ENCODE measurements at places on chromosomes 12 and 14. TPM values are rescaled to one million over a fixed set of nuclear protein-coding genes. Genes with fewer than 3 reads are reported as not detected.

DNA sequence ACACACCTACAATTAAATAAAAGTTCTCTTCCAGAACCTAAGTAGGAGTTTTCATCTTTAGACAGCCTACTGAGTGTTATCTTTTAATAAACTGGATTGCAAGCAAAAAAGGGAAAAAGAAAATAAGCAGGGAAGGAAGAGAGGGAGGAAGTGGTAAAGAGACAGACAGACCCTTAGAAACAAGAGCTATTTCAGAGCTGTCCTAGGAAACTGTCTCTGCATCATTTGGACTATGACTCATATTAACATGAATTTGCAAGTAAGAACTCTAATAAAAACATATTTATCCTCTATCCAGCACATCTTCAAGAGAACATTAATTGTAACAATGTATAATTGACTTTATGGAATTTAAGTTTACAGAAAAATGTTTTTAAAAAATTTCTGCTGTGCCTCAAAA, 438.8 kb upstream of the USP15 start:
- DNase-seq: no peak

GRCh38 chr12:43585676-43586075, 33.7 kb upstream of the ADAMTS20 start:
- no peak for DNase-seq

GRCh38 chr12:5614256-5614655, 182.3 kb downstream of the NTF3 start:
- no peak for DNase-seq

- peak; percentile 73 for DNase-seq
Observed at GRCh38 chr14:102917469-102918211, 4.8 kb upstream of the AMN start.

GRCh38 chr12:4496145-4496838, 42.4 kb upstream of the RAD51AP1 start:
- DNase-seq: no peak

GRCh38 chr12:130158754-130159059, 3.6 kb upstream of the FZD10 start:
- no peak for DNase-seq

GRCh38 chr12:67952787-67953186, 36.5 kb upstream of the IFNG-AS1 start:
- no peak for DNase-seq

The AQP5 gene
- not detected for polyA plus RNA-seq

The APOF gene
- 203 TPM for polyA plus RNA-seq

The C14orf39 gene
- not detected for polyA plus RNA-seq

Data from liver (tissue), 10 donors.